ENCODE measurements at places on chromosomes 16 and 17. TPM values are rescaled to one million over a fixed set of nuclear protein-coding genes. Genes with fewer than 3 reads are reported as not detected.

- no peak for DNase-seq
Observed at GRCh38 chr17:51263006-51263405, 2.7 kb downstream of the UTP18 start.

DNA sequence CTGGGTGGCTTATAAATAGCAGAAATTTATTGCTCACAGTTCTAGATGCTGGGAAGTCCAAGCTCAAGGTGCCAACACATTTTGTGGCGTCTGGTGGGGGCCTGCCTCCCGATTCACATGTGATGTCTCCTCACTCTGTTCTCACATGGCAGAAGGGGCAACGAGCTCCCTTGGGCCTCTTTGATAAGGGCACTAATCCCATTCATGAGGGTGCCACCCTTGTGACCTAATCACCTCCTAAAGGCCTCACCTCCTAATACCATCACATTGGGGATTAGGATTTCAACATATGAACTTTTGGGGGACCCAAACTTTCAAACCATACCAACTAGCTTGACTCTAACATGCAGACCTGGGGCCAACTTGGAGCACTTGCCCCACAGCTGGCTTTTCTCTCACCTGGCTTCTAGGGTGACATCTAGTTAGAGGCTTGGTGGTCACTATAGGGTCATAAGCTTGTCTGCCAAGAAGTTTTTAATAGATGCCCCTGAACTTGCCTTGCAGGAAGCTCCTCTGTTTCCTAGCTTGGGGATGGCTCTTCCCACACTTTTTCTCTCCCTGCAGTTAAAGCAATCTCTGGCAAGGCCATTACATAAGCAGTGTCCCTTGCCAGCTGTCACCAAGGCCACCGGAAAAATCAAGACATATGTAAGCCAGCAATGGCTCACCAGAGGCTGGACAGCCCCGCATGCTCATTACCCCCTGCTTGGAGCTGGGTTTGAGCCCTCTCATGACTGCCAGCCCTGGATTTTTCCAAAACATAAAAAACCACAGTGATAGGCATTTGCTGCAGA is 8.4 kb upstream of the MED9 start:
- DNase-seq, result no peak

DNA sequence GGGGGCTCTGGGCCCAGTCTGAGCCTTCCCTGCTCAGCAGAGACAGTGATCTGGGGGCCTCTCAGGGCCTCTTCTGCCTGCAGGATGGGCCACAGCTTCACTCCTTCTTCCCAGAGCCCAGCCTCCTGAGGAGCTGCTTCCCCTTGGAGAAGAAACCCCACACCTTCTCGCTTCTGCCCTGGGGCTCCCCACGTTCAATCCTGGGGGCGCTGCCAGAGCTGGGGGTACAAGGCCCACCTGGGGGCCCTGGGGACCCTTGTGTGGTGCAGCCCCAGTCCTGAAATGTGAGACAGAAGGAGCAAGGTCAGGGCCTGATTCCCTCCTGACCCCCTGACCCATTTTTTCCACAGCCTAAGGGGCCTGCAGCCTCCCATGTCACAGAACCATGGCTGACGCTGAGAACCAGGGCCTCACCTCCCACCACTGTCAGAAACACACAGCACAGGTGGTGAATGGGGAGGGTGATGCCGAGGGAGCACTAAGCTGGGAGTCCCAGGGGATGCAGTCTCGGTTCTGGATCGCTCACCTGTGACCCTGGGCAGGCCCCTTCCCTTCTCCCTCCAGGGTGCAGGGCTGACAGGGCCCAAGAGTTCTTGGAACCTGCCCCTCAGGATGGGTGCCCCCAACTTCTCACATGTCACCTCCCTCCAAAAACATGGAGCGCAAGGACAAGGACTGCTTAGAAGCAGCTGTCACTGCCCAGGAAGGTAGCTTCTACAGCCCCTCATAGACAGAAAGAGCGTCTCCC is 21.6 kb upstream of the MPO start:
- no peak for DNase-seq

The SRL gene
- total RNA-seq, result not detected

The WNT3 gene
- 1.0 TPM for total RNA-seq
